Left lung (tissue), 14 donors: ENCODE measurements at places on chromosomes 4 and X. TPM values are rescaled to one million over a fixed set of nuclear protein-coding genes. Genes with fewer than 3 reads are reported as not detected.

ETDA gene
- polyA plus RNA-seq: 0.39 TPM

DNA sequence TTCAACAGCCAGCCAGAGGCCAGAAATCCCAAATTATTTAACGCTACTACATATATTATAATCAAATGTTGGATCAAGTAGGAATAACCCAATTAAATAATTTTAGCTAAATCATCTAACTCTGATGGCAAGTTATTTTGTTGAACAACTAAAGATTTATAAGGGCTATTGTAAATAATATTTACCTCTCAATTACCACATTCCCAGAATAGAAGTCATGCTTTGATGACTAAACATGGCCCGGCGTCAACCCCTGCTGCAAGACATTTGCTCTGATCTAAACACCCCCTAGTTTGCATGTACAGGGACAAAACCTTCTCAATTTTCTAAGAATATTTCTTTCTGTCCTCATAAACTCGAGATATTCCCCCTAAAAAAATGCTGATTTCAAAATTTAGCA lies 14.2 kb downstream of the VEGFC start:
- no peak for DNase-seq

GRCh38 chrX:129318375-129318774 lies 204.9 kb downstream of the SMARCA1 start:
- peak; percentile 0 for DNase-seq

DNA sequence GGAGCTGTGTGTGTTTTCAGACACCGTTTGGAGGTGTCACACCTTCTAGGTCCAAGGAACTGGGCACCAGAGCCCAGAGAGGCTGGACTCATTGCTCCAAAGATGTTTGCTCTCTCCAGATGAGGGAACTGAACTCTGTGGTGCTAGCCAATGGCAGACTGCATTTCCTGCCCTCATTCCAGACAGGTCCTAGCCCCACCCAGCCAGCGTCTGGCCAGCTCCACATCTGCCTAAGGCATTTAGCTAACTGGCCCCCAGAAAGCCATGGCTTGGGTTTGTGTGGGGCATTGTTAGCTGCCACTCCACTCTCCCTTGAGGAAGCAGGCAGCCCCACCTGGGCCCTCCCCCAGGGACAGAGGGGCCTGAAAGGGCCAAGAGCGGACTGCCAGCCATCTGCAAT lies 11.4 kb downstream of the FGD1 start:
- DNase-seq: no peak

GRCh38 chr4:103721251-103721650 lies 1.5 kb upstream of the TACR3 start:
- no peak for DNase-seq

DNA sequence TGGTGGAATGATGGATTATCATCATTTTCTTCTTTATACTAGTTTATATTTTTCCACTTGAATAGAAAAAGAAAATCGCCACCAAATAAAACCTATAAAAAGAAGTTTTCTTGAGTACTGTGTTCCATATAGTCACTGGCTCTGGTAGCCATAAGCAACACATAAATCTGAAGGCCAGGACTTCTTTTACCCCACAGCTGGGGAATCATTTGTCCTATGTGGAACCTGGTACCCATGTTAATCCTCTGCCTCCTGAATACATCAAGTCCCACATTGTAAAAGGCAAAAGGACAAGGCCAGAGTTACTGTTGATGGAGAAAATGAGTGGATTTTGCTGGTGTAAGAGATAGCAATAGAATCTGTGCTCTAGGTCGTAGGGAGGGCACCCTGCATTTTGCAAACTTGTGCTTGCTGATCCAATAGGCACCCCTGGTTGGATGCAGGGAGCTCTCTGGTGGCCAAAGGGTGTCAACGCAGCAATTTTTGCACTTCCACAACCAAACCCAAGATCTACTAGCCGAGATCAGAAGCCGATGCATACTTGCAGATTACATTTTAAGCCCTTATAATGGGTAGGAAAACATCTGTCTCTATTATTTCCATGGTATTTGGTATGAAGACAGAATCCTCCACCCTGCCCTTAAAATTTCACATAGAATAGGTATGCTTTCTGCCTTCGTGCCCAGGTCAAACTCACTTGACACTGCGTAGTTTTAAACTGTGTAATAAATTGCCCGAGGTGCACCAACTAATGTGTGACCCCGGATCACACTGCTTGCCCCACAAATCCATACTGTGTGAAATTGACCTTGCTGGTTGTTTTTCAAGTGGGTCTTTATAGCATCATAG lies 146.2 kb upstream of the SCML1 start:
- no peak for DNase-seq

- DNase-seq: no peak
These were observed 48.1 kb downstream of the RPGR start for GRCh38 chrX:38279188-38279587.

DNA sequence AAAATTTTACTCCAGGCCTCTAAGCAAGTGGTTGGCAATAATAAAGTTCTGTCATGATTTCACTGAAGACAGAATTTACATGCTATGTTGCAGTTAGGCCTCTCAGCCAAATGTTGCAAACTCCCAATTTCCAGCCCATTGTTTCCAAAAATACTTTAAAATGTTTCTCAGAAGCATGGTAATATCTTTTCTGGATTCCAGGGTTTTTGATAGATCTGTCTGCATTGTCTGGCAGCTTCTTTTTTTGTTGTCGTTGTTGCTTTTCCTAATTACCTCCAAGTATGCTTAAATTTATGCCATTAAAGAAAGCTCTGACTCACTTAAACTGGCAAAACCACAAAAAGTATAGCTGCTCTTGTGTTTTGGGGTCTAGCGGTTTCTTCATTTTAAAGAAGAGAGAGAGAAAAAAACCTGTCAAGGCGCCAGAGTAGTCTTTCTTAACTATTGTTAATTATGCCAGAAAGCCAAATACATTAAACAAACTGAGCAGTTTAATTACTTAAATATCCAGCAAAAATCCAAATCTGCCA lies 97.0 kb downstream of the AGTR2 start:
- DNase-seq: no peak
